Chondrocyte (in vitro differentiated cells): ENCODE measurements at places on chromosomes 1 and 21. TPM values are rescaled to one million over a fixed set of nuclear protein-coding genes. Genes with fewer than 3 reads are reported as not detected.

DNA sequence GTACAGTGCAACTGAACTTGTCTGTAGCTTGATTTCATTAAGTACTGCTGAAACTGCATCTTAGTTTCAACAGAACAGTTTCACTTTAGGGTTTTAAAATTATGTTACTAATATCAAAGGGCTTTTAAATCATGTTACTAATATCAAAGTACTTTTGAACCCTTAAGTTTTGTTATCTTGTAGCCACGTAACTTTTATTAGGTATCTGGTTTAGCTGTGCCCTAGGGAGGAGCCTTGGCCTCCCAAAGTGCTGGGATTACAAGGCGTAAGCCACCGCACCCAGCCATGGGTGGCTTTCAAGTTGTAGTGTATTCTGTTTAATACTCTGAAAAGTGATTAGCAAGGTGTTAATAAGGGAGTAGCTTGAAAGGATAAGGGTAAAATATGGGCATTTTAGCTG lies 2.0 kb downstream of the KDM4A start:
- peak overlapping the region; percentile 66 for H3K27ac ChIP-seq
- peaks cover 33% of the 10 kb centered on the region for H3K4me1 ChIP-seq
- H3K4me3 ChIP-seq = peak overlapping the region; percentile 99
- no peaks in the 10 kb centered on the region for H3K27me3 ChIP-seq

DNA sequence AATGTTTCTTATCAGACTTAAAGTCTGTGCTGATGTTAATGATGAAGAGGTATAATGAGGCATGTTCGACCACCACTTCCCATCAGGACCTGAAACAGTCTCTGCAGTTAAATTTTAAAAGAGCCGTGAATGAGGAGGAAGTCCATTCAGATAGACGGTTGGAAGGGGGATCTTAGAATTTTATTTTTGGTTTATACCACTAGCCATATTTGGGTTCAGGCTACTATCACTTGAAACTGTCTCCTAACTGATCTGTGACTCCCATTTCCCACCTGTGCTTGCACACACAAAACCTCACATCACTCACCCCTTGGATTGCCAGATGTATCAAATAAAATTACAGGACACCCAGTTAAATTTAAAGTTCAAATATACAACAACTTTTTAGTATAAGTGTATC lies 9.9 kb upstream of the ANKRD13C start:
- peaks cover 11% of the 10 kb centered on the region for H3K4me1 ChIP-seq
- DNase-seq = no peak
- no peak overlapping the region for H3K27ac ChIP-seq

GRCh38 chr1:36948147-36948546 lies 86.2 kb downstream of the GRIK3 start:
- peaks cover 10% of the 10 kb centered on the region for H3K27me3 ChIP-seq
- H3K4me3 ChIP-seq = no peak overlapping the region
- H3K36me3 ChIP-seq = no peaks in the 10 kb centered on the region
- DNase-seq = no peak

GRCh38 chr1:40638097-40639036 lies 27.1 kb downstream of the RIMS3 start:
- H3K27ac ChIP-seq = no peak overlapping the region
- peak; percentile 25 for DNase-seq
- H3K4me3 ChIP-seq = no peak overlapping the region
- H3K36me3 ChIP-seq = peaks cover 16% of the 10 kb centered on the region

- H3K4me1 ChIP-seq = no peaks in the 10 kb centered on the region
- H3K27ac ChIP-seq = no peak overlapping the region
- DNase-seq = no peak
- no peak overlapping the region for H3K4me3 ChIP-seq
- H3K27me3 ChIP-seq = no peaks in the 10 kb centered on the region
- no peaks in the 10 kb centered on the region for H3K36me3 ChIP-seq
These were observed 35.2 kb upstream of the HMGB4 start for GRCh38 chr1:33828654-33829053.

GRCh38 chr1:230328342-230329015 lies 97.7 kb downstream of the PGBD5 start:
- H3K27ac ChIP-seq = no peak overlapping the region
- H3K4me1 ChIP-seq = peaks cover 14% of the 10 kb centered on the region
- no peak overlapping the region for H3K4me3 ChIP-seq
- no peaks in the 10 kb centered on the region for H3K27me3 ChIP-seq

DNA sequence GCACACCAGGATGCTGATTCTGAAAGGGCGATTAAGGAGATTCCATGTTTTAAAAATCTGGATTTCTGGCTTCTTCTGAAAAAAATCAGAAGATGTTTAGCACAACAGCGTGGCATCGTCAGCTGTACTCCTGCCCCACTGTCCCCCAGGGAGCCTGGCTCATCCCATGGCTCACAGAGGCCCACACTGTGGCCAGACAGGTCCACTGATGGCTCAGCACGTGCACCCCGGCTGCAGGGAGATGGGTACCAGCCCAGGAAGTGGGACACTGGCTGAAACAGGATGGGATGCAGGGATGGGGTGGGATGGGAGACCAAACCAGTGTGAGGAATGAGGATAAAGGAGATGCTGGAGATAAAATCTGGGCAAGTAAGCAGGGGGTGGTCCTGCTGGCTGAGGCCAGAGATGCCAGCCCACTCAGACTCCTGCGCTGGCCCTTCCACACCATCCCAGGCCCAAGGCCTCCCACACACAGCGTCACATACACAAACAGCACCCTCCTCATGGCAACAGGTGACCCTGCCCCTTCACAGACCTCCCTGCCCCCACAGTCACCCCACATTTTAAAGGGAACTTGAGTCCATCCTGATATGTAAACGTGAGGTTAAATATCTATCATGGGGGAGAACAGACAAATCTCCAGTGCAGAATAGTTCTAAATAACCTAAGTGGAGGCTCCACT lies 23.9 kb upstream of the SAMD11 start:
- H3K36me3 ChIP-seq = no peaks in the 10 kb centered on the region
- DNase-seq = no peak
- H3K27me3 ChIP-seq = peaks cover 39% of the 10 kb centered on the region
- H3K27ac ChIP-seq = no peak overlapping the region

DNA sequence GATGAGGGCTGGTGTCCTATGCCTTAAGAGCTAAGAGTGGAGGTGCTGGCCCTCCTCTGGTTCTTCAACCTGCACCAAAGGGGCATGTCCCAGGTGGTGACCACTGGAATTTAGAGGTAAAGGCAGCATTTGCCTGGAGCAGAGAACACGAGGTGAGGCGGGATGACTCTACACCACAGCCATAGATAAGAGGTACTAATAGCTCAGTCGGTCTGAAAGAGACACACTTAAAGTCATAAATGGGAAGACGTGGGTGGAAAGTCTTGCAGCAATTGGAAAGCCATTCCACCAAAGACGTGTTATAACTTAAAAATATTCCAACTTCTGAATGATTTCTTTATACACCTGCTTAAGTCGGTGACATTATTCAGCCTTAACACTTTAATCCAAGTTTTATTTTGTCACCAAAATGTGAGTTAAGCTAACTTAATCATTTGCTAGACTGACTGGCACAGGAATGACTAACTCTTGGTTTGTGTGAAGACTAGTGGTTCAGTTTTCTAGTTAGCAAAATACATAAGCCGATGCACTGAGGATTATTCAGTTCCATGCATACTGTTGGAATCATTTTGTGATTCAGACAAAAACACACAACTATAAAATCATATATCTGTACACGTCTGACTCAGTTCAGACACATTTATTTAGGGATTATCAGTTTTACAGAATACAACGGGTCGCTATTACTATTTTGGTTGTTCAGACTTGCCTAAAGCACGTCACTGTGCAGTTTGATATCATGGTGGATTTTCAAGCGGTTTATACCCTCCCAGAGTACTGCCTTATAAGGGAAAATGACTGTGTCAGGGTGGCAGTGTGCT lies 4.6 kb upstream of the ETS2 start:
- DNase-seq = no peak
- H3K36me3 ChIP-seq = no peaks in the 10 kb centered on the region
- H3K27ac ChIP-seq = no peak overlapping the region
- no peaks in the 10 kb centered on the region for H3K27me3 ChIP-seq

The CD1B gene
- total RNA-seq = not detected in 3 replicates

The HYI gene
- 27.7 to 29.9 TPM (median 28.6 TPM) in 3 replicates for total RNA-seq

DNA sequence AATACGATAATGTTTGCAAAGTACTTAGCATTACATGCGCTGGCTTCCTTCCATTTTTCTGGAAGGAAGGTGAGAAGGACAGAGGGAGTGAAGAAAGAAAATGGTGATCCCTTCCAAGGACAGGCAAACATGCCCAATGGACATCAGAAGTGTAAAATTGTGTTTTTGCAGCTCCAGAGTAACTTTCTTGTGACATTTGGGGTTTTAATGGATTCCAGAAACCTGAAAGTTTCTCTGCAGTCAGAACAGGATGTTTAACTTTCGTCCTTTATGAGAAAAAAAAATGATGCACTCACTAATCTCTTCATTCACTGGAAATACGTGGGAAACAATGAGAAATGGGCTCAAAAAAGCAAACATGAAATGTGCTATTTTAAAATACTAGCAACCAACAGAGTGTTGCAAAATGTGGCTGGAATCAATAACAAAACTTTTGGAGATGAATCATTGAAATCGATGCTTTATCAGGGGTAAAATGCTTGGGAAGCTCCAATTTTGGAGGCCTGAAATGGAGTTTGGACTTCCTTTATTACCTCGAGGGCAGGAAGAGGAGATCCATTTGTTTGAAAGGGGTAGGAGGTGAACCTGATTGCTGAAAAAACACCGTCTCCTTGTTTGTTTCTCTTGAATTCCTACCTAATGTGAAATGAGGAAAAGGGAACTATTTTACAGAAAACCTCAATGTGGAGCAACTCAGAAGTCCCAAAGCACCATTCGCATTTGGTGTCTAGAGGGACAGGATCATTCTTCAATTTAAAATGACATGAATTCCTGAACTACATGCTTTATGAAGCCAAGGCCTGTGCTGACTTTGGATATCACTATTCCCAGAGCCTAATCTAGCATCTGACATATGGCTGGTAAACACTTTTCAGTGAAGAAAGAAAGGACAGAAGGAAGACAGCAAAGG lies 129.5 kb downstream of the TRABD2B start:
- H3K4me1 ChIP-seq = no peaks in the 10 kb centered on the region
- H3K27ac ChIP-seq = no peak overlapping the region
- H3K4me3 ChIP-seq = no peak overlapping the region
- H3K36me3 ChIP-seq = no peaks in the 10 kb centered on the region

GRCh38 chr1:180956028-180956640 lies 43.4 kb downstream of the KIAA1614 start:
- H3K4me1 ChIP-seq = no peaks in the 10 kb centered on the region
- peaks cover 10% of the 10 kb centered on the region for H3K36me3 ChIP-seq
- DNase-seq = no peak
- H3K4me3 ChIP-seq = no peak overlapping the region
- H3K27ac ChIP-seq = no peak overlapping the region

DNA sequence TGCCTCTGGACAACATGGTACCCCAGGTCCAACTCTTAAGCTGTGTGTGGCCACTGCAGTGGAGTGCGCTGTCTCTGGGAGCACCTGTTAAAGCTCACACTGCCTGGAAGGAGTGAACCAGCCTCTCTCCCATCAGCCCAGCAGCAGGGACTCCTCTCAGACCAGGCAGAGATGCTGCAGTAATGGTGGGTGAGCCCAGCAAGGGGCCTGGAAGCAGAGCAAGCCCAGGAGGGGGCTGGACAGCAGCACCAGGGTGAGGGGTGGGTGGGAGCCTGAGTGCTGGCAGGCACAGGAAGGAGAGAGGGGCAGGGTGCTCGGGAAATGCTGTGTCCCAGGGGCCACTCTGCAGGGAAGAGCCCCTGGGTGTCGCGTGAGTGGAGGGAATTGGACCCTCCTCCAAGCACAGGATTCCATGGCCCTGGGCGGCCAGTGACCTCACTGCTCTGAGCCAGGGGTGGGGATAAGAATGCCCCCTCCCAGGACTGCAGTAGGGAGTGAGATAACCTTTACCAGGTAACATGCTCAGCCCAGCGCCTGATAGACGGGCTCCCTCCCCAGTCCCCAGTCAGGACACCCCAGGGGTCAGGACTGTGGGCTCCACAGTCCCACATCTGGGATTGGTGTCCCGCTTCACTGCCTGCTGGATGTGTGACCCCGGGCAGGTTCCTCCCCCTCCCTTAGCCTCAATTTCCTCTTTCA lies 313.1 kb downstream of the MATN1 start:
- no peak overlapping the region for H3K4me3 ChIP-seq
- DNase-seq = no peak
- peaks cover 24% of the 10 kb centered on the region for H3K27me3 ChIP-seq
- H3K4me1 ChIP-seq = no peaks in the 10 kb centered on the region
- H3K36me3 ChIP-seq = no peaks in the 10 kb centered on the region
- H3K27ac ChIP-seq = no peak overlapping the region

GRCh38 chr1:245566952-245567351 lies 412.2 kb downstream of the KIF26B start:
- H3K27me3 ChIP-seq = no peaks in the 10 kb centered on the region
- no peak overlapping the region for H3K27ac ChIP-seq
- H3K36me3 ChIP-seq = peaks cover 4% of the 10 kb centered on the region
- no peak overlapping the region for H3K4me3 ChIP-seq
- no peaks in the 10 kb centered on the region for H3K4me1 ChIP-seq

DNA sequence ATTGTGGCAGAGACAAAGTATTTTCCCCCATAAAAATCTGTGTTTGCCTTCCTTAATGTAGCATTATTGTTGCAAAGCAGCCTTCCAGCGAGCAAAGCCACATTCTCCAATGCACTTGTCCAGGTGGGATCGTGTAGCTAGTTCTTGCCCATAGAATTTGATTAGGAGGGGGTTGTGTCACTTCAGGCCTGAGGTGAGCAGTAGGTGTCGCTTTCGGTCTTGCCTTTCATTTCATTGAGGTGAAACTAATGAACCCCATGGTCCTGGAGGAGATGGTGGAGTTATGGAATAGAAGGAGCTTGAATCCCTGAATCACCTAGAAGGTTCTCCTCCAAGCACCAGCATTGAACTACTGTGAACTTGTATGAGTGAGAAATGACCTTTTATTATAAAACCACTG lies 318.9 kb upstream of the PBX1 start:
- no peaks in the 10 kb centered on the region for H3K36me3 ChIP-seq
- no peaks in the 10 kb centered on the region for H3K27me3 ChIP-seq
- no peak for DNase-seq
- no peak overlapping the region for H3K27ac ChIP-seq
- no peaks in the 10 kb centered on the region for H3K4me1 ChIP-seq

DNA sequence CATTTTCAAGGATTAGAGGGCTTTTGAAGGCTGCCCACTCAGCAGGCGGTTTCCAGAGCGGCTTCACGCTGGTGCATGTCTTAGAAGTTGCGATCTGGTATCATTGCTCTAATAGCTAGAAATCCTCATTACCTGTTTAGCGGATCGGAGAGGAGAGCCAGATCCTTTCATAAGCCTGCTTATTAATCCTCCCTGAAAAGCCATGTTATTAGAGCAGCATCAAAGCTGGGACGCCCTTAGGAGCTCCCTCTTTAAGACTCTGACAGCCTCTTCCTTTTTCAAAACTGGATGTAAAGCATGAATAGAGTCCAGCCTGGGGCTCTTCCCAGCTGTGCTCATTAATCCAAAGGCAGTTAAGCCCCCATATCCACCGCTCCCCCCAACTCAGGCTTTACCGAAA lies 13.9 kb upstream of the CTSE start:
- H3K4me3 ChIP-seq = no peak overlapping the region
- H3K27ac ChIP-seq = no peak overlapping the region
- H3K4me1 ChIP-seq = peaks cover 2% of the 10 kb centered on the region
- peaks cover 2% of the 10 kb centered on the region for H3K36me3 ChIP-seq
- peaks cover 53% of the 10 kb centered on the region for H3K27me3 ChIP-seq

GRCh38 chr1:201538612-201539551 lies at the start of gene NAV1:
Gene NAV1 (plus strand): TSS chr1:201539127. CDS start chr1:201622885, 83,758 bp downstream.
- no peaks in the 10 kb centered on the region for H3K36me3 ChIP-seq
- H3K27ac ChIP-seq = peak within 1 kb of the TSS; percentile 87
- peaks cover 84% of the 10 kb centered on the region for H3K4me1 ChIP-seq
- DNase-seq = peak; percentile 91
- no peaks in the 10 kb centered on the region for H3K27me3 ChIP-seq

The CLCA2 gene
- total RNA-seq = 0.31 TPM in 1 of 3 replicates, not detected in the others

The FMO4 gene
- 2.2 to 3.5 TPM (median 2.6 TPM) in 3 replicates for total RNA-seq

- H3K36me3 ChIP-seq = peaks cover 3% of the 10 kb centered on the region
- no peak overlapping the region for H3K4me3 ChIP-seq
- DNase-seq = no peak
- no peak overlapping the region for H3K27ac ChIP-seq
- H3K4me1 ChIP-seq = no peaks in the 10 kb centered on the region
These were observed 140.6 kb downstream of the RUNX1 start for GRCh38 chr21:34908419-34909055.
